ENCODE measurements at places on chromosomes 13 and 19.

DNA sequence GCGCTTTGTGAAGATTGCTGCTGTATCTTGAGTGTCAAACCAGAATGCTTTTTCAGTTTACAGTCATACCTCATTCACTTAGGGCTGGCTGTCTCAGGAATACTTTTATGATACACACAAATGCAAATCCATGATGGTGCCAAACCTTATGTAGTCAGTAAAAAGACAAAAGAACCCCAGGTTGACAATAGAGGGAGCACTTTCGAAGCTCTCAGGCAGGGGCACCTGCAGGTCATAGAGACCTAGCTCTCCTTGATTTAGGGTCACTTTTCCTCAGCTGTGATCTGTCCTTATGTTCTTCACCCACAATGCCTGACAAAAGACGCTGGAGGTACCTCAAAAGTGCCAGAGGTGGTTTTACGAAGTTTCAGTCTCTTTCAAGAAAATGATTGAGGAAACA, 172.2 kb downstream of the DNAJC15 start:
- DNase-seq, result no peak

DNA sequence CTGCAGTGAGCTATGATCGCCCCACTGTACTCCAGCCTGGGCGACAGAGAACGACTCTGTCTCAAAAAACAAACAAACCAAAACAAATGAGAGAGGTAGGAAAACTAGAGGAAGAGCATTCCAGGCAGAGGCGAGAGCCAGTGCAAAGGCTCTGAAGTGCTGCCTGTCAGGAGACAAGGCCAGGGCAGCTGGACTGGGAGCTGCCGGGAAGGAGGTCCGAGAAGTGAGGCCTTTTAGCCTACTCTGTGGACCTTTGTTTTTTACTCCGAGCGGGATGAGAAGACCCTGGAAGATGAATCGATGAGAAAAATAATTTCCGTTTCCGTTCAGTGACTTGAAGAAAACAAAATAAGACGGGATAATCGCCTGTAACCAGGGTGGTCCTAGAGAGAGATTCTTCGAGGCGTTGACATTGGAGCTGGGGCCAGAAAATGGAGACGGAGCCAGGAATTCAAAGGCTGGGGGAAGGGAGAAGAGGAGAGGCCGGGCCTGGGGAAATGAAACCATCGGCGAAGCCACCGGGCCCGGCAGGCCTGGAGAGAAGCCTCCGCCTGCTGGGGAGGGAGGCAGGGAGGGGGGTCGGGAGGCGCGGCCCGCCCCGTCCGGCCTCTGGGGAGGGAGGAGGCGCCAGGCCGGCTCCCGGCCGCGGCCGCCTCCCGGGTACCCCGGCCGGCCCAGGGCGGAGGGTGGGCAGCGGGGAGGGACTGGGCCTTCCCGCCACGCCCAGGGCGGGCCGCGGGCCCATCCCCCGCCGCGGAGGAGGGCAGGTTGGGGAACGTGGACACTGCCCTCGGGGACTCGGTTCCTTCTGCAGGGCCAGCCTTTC, 7.8 kb upstream of the SERTAD1 start:
- peak; percentile 48 for DNase-seq

DNA sequence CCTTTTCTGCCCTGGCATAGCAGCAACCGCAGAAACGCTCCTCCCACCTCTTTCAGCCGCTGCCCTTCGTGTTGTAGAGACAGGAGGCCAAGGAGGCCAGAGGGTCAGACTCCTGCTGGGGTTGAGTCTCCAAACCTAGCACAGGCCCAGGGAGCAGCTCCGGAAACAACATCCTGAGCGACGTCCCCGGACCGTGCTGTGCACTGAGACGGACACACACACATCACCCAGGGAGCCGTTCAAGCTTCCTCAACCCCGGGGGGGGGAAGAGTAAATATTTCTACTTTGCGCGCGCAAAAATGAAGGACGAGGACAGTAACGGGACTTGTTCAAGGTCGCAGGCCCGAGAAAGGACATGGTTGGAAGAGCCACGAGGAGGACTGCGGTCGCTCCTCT, 657 bp downstream of the ZNF550 start:
- peak; percentile 8 for DNase-seq

GRCh38 chr13:40181203-40181845, 485.1 kb downstream of the FOXO1 start:
- no peak for DNase-seq

DNA sequence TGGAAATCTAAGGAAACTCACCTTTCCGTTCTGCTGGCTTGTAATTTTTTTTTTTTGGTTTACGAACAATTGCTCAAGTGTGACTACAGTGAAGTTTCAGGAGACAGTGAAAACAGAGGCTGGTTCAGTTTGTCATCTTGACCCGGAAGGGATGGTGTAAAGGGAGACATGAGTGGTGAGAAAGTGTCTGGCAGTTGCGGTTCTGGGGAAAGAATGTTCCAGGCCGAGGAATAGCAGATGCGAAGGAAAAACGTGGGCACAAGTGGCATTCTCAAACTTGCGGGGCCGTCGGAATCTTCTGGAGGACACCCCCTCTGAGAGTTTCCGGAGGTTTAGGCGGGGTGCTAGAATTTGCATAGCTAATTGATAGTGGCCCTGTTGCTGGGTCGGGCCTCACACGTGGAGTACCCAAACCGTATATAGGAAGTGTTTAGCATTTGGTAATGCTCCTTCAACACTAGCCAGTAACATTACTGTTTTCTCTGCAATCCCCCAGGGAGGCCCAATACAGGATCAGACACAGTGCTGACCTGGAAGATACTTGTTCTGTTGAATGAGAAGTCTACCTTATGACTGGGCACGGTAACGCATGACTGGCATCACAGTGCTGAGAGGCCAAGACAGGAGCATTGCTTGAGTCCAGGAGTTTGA, 2.8 kb upstream of the TNFSF9 start:
- no peak for DNase-seq

DNA sequence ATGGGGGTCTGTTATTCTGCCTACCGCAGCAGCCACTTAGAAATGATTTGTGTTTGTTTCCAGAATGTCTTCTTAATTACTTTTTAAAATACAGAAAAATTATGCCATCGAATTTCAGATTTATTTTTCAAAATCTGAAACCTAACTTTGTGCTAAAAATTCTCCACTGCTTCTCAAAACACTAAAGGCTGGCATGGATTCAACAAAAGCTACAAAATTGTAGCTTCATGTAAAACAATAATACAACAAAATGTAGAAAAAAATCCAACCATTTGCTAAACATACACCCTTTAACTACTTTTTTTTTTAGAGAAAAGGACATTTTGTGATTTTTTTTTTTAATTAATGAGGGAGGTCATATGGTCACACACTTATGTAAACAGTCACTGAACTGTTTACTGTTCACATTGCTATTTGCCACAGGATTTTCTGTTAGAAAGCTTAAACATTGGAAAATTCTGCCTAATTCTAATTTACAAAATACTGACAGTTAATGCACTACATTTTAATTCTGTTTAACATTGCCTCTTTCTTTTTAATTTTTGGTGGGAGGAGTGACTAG, 606.6 kb downstream of the DCT start:
- no peak for DNase-seq

- DNase-seq, result peak; percentile 75
Measured at GRCh38 chr19:18340990-18341868, 831 bp downstream of the PGPEP1 start.

- no peak for DNase-seq
Measured at GRCh38 chr19:12208221-12208620, 45.3 kb downstream of the ZNF136 start.

DNA sequence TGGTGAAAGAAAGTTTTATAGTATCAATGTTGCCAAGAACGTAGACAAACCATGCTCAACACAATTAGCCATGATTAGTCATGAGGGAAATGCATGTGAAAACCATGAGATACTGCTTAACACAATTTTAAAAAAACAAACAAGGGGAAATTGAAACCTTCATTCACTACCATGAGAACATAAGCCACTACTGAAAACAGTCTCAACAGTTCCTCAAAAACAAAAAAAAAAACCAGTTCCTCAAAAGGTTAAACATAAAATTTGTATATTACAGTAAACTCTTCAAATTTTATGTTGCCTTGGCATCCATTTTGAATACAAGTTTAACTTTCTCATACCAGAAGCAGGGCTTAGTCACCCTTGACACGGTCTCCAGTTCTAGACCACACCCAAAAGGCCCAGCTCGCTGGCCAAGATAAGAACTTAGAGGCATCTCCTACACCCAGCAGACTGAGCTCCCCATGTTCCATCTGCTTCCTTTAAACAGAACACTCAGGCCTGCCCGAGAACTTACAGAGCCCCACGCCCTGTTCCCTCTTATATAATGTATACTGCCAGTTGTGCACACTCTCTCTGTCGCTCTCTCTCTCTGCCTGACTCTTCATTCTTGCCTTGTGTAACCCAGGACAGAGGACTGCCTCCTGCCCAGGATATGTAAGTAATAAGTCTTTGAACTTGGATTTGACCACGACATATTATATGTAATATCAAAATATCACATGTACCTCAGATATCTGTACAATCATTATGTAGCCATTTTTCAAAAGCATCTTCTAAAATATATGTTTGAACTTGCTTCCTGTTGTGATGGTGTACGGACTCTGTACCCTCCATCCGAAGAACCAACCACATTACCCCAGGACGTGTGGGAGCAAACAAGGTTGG, 67.4 kb downstream of the STK24 start:
- peak; percentile 34 for DNase-seq

DNA sequence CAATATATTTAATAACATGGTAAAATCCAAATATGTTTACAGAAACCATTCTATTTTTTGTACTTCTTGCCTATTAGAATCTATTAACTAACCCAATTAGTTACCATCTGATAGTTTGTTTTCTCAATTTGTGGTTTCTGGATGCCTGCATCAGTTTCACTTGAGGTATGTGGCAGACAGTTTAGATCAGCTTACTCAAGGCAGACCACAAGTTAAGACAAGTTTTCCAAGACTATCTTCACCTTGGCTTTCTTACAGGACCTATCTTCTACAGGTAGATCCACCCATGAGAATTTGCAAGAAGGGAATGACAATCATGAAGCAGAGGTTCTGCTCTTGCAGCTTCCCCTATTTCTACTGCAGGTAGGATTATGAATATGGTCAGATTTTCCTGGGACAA, 458.6 kb downstream of the DACH1 start:
- no peak for DNase-seq

DNA sequence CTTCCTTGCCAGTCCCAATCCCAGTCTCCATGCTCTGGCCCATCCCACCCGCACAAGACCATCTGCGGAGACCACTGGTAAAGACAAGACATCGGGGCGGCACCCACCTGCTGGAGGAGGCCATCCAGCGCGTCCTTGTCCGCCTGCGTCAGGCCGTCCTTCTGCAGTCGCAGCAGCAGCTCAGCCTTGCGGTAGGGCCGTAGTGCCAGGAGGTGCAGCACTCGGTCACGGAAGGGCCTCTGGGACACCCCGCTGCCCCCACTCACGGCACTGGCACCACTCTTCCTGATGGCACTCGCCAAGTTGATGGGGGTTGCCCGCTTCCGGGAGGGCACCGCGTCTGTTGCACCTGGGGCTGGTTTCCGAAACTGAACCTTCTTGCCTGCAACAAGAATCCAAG, 23.5 kb upstream of the ISYNA1 start:
- no peak for DNase-seq

DNA sequence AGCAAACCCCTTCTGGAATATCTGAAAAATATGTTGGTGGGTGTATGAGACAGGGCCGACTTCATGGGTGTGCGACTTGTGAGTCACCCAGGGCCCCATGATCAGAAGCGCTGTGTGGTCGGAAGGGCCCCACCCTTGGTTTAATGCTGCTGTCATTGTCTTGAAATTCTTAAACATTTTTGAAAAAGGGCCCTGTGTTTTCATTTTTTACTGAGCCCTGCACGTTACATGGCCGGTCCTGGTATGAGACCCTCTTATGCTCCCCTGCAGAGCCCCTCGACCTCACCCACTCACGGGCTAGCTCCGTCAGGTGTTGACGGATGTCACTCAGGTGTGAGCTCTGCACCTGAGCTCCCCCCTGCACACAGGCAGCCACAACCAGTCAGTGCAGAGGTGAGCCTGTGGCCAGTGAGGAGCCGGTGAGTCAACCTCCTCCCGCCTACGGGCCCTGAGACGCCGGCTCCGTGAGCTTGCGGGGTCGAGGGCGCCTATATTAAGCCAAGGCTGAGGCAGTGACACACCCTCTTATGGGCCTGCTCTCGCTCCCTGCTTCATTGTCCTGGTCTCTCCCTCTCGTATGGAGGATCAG, 27.7 kb downstream of the GADD45B start:
- DNase-seq, result peak; percentile 74

DNA sequence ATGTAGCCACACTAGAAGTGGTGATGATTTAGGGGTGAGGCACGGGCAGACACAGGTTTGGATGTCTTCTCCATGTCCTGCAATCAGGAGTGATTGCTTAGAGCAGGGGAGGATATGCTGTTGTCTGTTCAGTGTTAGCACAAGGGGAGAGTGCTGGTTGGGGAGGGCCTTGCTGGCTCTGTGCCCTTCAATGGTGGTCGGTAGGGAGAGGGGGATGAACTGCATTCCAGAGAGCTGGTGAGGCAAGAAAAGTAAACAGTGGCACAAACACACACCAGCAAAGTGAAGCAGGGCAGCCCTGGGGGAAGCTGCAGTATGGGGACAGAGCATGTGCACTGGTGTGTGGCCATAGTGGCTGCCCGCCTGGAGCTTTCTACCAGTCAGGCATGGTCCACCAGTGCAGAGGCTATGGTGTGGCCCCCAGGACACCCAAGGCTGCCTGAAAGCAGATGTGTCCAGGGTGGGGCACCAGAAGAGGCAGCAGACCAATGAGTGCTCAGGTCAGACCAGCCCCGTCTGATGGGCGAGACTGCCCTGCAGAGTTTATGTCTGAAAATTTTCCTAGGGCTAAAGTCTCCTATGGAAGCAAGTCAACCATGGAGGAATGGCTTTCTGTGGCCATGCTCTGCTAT, 1676.9 kb downstream of the PCDH9 start:
- no peak for DNase-seq
